ENCODE measurements at places on chromosomes 1 and 21.

- no peak for DNase-seq
These were observed at the start of gene NPR1 for GRCh38 chr1:153678519-153679336. Gene NPR1 (plus strand): TSS chr1:153678688. CDS start chr1:153679109, 421 bp downstream.

- DNase-seq, result peak; percentile 61
These were observed 3.5 kb downstream of the CD244 start for GRCh38 chr1:160859166-160859565.

DNA sequence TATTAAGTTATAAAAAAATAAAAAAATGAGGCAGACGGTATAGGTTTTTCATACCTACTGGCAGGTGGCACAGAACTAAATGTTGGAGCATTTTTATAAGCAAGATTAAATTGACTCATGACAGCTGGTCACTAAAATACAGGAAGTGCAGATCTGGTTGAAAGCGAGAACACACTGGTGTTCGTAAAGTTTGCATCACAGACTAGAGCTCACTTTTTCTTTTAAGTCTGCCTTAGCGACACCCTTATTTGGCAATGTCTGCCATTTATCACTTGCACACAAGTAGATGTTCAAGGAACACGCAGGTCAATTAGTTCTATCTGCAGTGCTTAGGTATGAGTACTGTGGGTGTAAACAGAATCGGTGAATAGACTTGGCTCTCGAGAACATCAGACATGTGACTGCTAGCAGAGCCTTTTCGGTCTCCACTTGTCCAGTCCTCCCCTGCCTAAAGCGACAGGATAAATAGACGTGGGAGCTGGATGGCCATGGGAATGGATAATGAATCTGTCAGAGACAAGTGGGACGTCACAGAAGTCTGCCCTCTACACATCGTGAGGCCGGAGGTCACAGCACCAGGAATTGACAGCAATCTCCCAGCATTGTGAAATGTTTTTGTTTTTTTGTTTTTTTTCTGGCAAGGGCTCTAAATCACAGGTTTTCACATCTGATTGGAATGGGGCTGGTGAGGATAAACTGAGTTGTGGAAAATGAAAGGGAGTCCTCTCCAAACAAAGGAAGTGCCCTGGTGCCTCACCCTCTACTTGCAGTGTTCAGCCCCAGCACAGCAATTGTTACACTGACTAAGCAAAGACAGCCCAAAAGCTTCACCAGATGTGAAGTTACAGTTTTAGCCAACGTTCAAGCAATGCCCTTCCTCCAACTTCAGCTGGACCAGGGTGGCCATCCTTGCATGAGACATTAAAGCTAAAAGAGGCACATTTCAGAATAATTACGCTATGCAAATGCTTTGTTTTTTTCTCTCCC lies 248.9 kb downstream of the NTNG1 start:
- DNase-seq, result no peak

DNA sequence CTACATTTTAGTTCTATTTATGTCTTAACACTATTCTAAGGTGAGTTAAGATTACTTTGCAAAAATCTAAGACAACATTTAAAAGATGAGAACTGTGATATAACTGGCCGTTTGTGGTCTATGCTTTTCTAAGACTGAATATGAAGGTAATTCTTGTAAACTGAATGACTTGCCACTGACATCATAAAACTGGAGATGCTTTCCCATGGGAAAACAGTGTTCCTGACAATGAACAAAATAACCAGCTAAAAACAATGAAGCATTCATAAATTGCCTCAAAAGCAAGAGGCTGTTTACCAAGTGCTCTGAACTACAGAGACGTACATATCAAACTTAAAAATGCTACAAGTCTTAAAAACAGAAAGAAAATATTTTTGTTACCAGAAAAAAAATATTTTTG lies 54.7 kb downstream of the APP start:
- DNase-seq, result no peak

DNA sequence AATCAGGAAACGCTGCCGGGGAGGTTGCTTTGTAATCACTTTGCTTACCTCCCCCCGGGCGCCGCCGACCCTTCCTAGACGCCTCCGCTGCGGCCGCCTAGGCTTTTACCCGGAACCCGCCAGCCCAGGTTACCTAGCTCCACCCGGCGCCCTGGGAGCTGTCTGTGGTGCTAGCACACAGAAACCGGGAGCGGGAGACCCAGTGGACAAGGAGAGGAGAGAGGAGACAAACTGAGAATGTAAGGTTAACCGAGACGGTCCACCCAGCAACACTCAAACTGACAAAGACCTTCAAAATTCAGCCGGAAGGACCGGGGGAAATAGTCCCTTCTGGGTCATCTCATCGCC lies 9.8 kb downstream of the BARHL2 start:
- no peak for DNase-seq

DNA sequence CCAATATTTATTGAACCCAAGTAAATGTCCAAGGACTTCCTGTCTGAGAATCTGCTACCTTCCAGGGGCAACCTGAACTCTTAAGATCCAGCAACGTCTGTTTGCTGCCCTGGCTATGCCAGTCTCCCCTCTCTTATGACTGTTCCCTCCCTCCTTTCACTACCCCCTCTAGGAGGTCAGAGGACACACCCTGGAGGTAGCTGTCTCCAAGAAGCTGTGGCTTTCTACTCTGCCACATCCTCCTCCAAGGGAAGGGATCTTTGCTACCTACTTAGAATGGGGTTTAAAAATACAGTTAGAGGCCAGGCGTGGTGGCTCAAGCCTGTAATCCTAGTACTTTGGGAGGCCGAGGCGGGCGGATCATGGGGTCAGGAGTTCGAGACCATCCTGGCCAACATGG lies 3.6 kb upstream of the SMPDL3B start:
- DNase-seq, result no peak

DNA sequence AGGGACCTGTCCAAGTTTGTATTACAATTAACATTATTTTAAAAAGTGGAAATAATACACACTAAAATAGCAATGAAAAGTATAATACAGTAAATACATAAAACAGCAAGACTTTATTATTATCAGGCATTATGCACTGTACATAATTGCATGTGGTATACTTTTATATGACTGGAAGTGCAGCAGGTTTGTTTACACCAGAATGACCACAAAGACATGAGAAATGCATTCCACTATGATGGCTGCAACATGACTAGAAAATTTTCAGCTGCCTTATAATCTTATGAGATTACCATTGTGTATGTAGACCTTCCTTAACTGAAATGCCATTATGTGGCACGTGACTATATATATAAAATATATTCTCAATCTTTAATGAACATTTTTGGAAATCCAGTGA lies 1699.6 kb downstream of the KCNT2 start:
- no peak for DNase-seq

DNA sequence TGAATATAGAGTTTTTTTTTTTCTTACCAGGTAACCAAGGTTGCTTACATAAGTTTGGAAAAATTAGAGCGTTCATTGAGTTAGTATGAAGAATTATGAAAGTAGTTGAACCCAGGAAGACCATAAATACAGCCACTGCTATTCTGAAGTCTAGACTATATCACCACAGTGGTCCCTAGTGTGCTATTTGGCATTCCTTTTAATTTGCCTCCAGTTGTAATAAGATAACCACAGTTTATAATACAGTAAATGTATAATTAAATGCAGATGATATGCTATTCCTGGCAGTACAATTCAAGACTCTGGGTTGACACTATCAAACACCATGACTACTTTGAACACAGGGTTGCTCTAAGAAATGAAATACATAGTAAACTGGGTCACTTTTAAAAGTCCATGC lies 270.5 kb downstream of the BRINP2 start:
- no peak for DNase-seq

DNA sequence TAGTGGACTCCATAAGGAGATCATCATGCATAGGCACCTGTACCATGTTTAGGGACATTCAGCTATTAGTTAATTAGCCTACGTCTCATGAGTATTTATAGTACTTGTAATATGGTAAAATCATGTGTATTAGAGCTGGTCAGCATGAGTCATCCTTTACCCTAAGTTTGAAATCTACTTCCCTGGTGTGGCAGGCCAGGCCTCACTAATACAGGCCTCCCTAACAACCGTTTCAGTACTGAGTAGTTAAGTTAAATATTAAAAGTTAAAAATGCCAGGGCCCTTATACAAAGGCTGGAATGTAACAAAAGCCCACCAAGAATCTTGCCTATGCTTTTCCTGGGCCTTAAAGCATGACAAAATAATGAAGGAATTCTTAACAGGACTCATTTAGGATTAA lies 356.3 kb upstream of the DPYD start:
- DNase-seq, result peak; percentile 50

GRCh38 chr1:119226913-119227312 lies 86.5 kb upstream of the WARS2 start:
- DNase-seq, result no peak

GRCh38 chr1:41370756-41371420 lies 9.7 kb downstream of the FOXO6 start:
- DNase-seq, result no peak

DNA sequence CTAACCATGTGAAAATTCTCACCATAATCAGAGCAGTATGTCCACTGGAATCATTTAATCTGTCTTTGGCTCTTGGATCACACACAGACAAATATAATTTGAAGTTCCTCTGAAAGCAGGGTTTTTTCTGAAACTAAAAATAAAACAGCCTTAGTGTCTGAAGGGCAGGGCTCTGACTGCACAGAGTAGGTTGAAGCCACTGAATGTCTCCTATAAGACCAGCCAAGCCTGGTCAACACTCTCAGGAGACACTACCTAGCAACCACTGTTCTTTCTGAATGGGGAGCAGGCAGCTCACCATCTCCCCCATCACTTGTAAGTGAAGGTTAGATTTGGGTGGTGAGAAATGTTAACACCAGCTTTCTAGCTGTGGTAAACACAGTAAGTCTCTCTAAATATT lies 16.1 kb upstream of the TMEM183A start:
- no peak for DNase-seq

GRCh38 chr21:41979751-41980369 lies 26.0 kb upstream of the C2CD2 start:
- no peak for DNase-seq

DNA sequence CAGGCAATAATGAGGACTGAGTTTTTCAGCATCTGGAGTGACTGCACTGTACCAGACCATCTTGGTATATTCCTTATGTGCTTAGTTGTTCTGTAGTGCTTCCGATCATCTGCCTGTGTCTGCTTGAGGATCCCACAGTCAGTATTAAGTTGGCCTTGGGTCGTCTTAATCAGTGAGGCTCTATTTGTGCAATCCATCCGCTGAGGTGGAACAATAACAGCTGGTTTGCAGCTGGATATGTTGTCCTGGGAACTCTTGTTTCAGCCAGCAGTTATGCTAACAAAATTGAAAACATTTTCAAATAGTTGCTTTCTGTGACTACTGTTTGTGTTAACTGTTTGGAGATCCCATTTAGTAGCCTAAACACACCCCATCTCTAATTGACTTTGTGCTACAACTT lies 73.7 kb downstream of the LAMC1 start:
- DNase-seq, result no peak

- DNase-seq, result no peak
These were observed 8.2 kb downstream of the SYTL1 start for GRCh38 chr1:27349784-27350662.

GRCh38 chr1:117821382-117821755 lies 108.1 kb downstream of the GDAP2 start:
- no peak for DNase-seq

- no peak for DNase-seq
These were observed 21.4 kb downstream of the PRRC2C start for GRCh38 chr1:171506525-171507304.

- DNase-seq, result no peak
These were observed 124.3 kb downstream of the HMGB4 start for GRCh38 chr1:33988161-33988560.

GRCh38 chr1:82161700-82162141 lies 361.0 kb downstream of the ADGRL2 start:
- no peak for DNase-seq

GRCh38 chr1:58597076-58597475 lies 20.0 kb upstream of the TACSTD2 start:
- DNase-seq, result no peak
